ENCODE measurements at places on chromosomes 6 and 20. TPM values are rescaled to one million over a fixed set of nuclear protein-coding genes. Genes with fewer than 3 reads are reported as not detected.

Gene FAM209B
- total RNA-seq: not detected

Gene MANEA
- 5.7 TPM for total RNA-seq

DNA sequence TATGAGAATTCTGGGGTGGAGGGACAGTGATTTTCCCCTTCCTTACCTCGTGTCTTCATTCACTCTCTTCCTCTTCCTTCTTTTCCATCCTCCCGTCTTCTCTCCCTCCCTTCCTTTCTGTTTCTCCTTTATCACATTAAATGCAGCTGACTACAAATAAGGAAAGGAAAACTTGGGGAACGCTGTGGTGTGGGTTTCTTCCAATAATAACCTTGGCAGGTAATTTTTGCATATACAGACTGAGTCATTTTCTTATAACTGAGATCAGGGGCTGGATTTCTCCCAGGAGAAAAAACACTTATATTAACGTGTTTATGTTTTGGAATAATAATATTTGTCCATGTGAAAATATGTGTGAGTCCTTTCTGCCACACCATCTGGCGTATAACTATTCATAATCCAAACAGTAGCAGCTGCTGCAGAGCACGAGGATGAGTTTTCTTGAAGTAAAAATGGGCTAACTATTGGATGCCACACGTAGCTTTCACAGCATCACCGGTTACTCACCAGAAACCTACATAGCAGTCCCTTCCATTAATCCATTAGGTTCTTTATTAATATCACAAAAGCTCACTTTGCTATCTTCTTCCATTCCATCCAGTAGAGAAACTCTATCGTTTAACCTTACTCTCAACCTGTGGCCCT is 139.2 kb upstream of the SASH1 start:
- H3K36me3 ChIP-seq: no peaks in the 10 kb centered on the region
- no peak overlapping the region for H3K27ac ChIP-seq
- no peaks in the 10 kb centered on the region for H3K27me3 ChIP-seq
- no peaks in the 10 kb centered on the region for H3K4me1 ChIP-seq
- no peak for DNase-seq

DNA sequence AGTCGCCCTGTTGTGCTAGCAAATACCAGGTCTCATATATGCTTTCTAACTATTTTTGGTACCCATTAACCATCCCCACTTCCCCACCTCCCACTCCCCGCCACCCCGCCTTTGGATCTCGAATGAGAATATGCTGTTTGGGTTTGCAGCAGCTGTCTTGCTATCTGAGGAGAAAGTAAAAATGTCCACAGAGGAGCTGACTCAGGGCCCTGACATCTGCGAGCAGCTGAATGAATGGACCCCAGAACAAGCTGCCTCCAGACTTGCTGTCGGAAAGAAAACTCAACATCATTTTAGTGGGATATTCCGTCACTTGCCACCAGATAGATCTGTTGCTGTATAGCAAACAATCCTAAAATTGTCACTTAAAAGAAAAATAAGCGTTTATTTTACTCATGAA is 103.7 kb downstream of the LINC00237 start:
- no peak overlapping the region for H3K27ac ChIP-seq
- H3K36me3 ChIP-seq: no peaks in the 10 kb centered on the region
- H3K27me3 ChIP-seq: no peaks in the 10 kb centered on the region
- no peak for DNase-seq
- H3K4me3 ChIP-seq: no peak overlapping the region

GRCh38 chr6:160252073-160252813 is 6.4 kb downstream of the SLC22A2 start:
- H3K4me3 ChIP-seq: no peak overlapping the region
- no peak for DNase-seq
- H3K4me1 ChIP-seq: no peaks in the 10 kb centered on the region
- no peaks in the 10 kb centered on the region for H3K27me3 ChIP-seq
- no peaks in the 10 kb centered on the region for H3K36me3 ChIP-seq
- H3K27ac ChIP-seq: no peak overlapping the region

DNA sequence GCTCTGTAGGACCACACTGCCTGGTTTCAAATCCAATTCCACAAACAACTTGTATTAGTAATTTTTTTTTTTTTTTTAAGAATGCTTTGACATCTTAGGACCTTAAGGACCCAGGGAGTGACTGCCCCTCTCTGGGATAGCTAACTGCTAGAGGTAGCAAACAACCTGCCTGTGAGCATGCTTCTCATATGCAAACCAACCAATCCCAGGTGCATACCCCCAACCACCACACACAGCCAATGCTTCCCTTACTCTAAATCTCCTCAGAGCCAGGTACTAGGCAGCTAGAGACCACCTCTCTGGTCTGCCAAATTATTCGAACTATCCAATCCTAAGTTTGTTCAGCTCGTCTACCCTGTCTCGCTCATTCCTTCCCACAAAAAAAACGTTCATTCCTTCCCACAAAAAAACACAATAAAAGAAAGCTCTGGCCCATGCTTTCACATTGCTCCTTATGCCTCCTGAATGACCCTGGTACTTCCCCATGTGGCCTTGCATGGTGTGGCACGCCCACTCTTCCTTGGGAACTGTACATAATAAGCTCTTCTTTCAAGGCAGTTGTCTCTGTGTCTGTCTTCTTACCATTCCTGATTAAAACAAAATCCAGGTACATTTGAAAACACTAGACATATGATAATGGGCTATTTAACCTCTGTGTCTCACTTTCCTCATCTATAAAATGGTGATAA is 6.4 kb downstream of the SERAC1 start:
- no peaks in the 10 kb centered on the region for H3K36me3 ChIP-seq
- DNase-seq: peak; percentile 25
- no peak overlapping the region for H3K4me3 ChIP-seq
- H3K4me1 ChIP-seq: peaks cover 3% of the 10 kb centered on the region
- H3K27ac ChIP-seq: no peak overlapping the region
- no peaks in the 10 kb centered on the region for H3K27me3 ChIP-seq

Data from transverse colon (tissue), 4 donors.